ENCODE measurements at places on chromosomes 3 and 15. TPM values are rescaled to one million over a fixed set of nuclear protein-coding genes. Genes with fewer than 3 reads are reported as not detected.

DNA sequence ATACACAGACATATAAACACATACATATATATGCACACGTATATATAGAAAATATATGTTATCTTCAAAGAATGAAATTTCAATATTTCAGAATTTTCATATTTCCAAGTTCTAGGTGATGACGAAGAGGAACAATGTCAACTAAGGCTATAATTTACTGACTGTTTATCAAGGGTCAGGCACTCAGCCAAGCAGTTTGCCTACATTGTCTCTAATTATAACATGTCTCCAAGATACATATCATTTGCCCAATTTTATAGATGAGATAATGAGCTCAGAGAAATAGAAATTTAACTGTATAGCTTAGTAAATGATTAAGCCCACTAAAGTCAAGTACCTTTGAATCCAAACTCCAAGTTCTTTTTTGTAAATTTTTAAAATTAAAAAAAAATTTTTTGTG is 99.9 kb upstream of the PLSCR4 start:
- no peaks in the 10 kb centered on the region for H3K27me3 ChIP-seq
- no peak overlapping the region for H3K27ac ChIP-seq
- no peak overlapping the region for H3K4me3 ChIP-seq
- no peaks in the 10 kb centered on the region for H3K36me3 ChIP-seq

GRCh38 chr3:121436641-121437040 is 109.1 kb downstream of the POLQ start:
- no peak for DNase-seq
- H3K4me1 ChIP-seq = no peaks in the 10 kb centered on the region
- H3K36me3 ChIP-seq = no peaks in the 10 kb centered on the region
- no peak overlapping the region for H3K27ac ChIP-seq
- no peaks in the 10 kb centered on the region for H3K27me3 ChIP-seq

- no peaks in the 10 kb centered on the region for H3K4me1 ChIP-seq
- H3K4me3 ChIP-seq = no peak overlapping the region
- no peak overlapping the region for H3K27ac ChIP-seq
- H3K36me3 ChIP-seq = no peaks in the 10 kb centered on the region
Measured at GRCh38 chr3:31433679-31433992, 99.1 kb upstream of the STT3B start.

DNA sequence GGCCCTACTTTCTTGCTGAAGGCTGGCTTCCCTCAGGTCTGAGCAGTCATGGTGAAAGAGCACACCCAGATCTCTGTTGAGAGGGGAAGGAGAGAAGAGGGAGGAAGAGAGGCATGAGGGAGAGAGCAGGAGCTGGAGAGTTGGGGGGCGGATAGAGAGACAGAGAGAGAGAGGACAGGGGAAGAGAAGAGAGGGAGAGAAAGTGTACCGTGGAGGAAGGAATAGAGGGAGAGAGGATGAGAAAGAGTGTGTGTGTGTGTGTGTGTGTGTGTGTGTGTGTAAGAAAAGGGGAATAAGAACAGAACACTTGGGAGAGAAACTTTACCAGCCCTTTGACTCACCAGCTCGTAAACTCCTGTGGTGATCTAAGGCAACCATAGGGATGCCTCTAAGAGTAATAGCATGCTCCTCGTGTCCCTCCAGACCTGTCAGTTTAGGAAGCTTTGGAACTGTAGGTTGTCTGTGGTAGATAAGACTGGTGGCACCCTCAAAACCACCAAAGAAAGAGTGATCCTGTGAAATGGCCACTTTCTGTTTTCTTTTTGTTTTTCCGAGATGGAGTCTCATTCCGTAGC is 18.2 kb downstream of the ZNF592 start:
- DNase-seq = no peak
- H3K36me3 ChIP-seq = peaks cover 17% of the 10 kb centered on the region
- H3K27me3 ChIP-seq = no peaks in the 10 kb centered on the region
- no peaks in the 10 kb centered on the region for H3K4me1 ChIP-seq

GRCh38 chr3:172342097-172342659 is 106.1 kb downstream of the GHSR start:
- no peaks in the 10 kb centered on the region for H3K27me3 ChIP-seq
- H3K27ac ChIP-seq = no peak overlapping the region
- no peak overlapping the region for H3K4me3 ChIP-seq
- DNase-seq = no peak

GRCh38 chr3:184175981-184176376 is 1.3 kb downstream of the AP2M1 start:
- H3K4me3 ChIP-seq = peak overlapping the region; percentile 38
- peaks cover 56% of the 10 kb centered on the region for H3K36me3 ChIP-seq
- H3K4me1 ChIP-seq = peaks cover 30% of the 10 kb centered on the region
- peak overlapping the region; percentile 75 for H3K27ac ChIP-seq
- no peaks in the 10 kb centered on the region for H3K27me3 ChIP-seq

- no peak for DNase-seq
- no peak overlapping the region for H3K4me3 ChIP-seq
- H3K27me3 ChIP-seq = peaks cover 13% of the 10 kb centered on the region
- no peak overlapping the region for H3K27ac ChIP-seq
- peaks cover 10% of the 10 kb centered on the region for H3K4me1 ChIP-seq
Measured at GRCh38 chr3:197026481-197026866, 3.1 kb downstream of the MELTF start.

DNA sequence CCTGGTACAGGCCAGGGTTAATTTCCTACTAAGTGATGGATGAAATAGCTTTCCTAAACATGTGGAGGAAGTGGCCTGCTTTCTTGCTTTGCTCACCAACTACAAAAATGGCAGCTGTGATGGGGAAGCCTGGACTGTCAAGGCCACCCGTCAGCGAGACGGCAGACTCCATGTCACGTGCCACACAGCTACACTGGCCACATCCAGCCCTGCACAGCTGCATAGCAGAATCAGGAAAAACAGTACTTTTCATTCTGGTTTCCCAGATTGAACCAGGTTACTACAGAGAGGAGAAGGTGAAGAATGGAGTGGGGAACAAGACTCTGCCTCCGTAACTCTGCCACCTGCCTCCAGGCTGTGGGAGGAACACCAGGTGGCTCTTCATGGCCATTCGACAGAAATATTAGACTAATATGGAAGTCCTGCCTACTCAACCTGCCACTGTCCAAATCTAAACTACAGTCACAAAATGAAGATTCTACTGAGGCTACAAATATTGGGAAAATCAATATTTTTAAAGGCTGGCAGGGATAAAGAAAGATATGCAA is 174.3 kb downstream of the MAGI1 start:
- no peak overlapping the region for H3K27ac ChIP-seq
- H3K4me1 ChIP-seq = no peaks in the 10 kb centered on the region
- H3K27me3 ChIP-seq = no peaks in the 10 kb centered on the region
- DNase-seq = no peak

DNA sequence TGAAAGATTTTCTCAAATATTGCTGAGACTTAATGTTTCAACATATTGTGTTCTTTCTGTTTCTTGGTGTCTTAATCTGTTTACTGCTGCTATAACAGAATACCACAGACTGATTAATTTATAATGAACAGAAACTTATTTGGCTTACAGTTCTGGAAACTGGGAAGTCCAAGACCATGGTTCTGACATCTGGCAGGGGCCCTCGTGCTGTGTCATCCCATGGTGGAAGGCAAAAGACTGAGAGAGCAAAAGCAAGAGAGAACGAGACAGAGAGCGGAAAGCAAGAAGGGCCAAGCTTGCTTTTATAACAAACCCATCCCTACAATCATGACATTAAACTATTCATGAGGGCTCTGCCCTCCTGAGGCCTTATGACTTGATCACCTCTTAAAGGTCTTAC is 88.7 kb downstream of the ARNT2 start:
- H3K4me3 ChIP-seq = no peak overlapping the region
- DNase-seq = no peak
- no peak overlapping the region for H3K27ac ChIP-seq
- peaks cover 3% of the 10 kb centered on the region for H3K4me1 ChIP-seq
- H3K27me3 ChIP-seq = no peaks in the 10 kb centered on the region
- no peaks in the 10 kb centered on the region for H3K36me3 ChIP-seq

EOGT gene
- polyA plus RNA-seq = 14.3 TPM

FEZF2 gene
- polyA plus RNA-seq = not detected

ARGFX gene
- not detected for polyA plus RNA-seq

ATP10A gene
- polyA plus RNA-seq = 5.6 TPM
